ENCODE measurements at places on chromosomes 12 and 14. TPM values are rescaled to one million over a fixed set of nuclear protein-coding genes. Genes with fewer than 3 reads are reported as not detected.
A peak's percentile ranks its signal among the peaks of the same experiment; 100 is the strongest.

Gene NRDE2
- 24.8 TPM for total RNA-seq

Gene TMEM229B
- 25.7 TPM for total RNA-seq

Gene E2F7
- 0.34 TPM for total RNA-seq

Gene MAGOHB
- 20.5 TPM for total RNA-seq

Gene PIWIL1
- total RNA-seq, result 0.39 TPM

DNA sequence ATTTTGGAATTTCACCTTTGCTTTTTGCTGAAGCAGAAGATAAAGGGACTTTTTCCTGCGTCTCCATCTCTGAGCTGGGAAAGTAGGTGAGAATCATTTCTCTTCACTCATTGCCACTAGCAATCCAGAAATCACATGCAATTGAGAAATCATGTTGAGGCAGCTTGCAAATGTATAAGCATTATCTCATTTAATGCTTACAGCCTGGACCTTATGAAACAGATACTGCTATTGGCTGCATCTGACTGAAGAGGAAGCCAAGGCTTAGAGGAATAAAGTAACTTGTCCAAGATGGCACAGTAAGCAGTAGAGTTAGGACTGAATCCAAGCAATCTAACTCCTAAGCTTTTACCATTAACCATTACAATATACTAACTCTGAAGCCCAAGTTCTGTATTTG, 122.4 kb downstream of the FIGNL2 start:
- no peak for DNase-seq

DNA sequence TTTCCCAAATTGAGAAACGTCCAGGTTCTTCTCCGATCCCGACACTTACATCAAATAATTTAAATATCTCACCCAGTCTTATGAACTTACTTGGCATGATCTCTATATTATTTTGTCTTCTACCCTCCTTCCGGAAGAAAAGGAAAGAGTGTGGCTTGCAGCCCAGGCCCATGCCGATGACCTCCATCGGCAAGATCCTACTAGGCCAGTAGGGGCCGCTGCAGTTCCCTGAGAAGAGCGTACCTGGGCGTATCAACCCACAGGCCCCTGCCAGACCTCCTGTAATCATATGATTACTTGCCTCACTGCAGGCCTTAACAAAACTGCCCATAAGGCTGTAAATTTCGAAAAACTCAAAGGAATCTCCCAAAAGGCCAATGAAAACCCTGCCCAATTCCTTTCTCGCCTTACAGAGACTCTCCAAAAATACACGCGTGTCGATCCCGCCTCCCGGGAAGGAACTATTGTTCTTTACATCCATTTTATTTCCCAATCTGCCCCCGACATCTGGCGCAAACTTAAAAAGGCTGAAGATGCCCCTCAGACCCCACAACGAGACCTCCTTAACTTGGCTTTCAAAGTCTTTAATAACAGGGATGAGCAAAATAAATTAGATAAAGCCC, 69.6 kb downstream of the MOK start:
- DNase-seq, result peak; percentile 85

DNA sequence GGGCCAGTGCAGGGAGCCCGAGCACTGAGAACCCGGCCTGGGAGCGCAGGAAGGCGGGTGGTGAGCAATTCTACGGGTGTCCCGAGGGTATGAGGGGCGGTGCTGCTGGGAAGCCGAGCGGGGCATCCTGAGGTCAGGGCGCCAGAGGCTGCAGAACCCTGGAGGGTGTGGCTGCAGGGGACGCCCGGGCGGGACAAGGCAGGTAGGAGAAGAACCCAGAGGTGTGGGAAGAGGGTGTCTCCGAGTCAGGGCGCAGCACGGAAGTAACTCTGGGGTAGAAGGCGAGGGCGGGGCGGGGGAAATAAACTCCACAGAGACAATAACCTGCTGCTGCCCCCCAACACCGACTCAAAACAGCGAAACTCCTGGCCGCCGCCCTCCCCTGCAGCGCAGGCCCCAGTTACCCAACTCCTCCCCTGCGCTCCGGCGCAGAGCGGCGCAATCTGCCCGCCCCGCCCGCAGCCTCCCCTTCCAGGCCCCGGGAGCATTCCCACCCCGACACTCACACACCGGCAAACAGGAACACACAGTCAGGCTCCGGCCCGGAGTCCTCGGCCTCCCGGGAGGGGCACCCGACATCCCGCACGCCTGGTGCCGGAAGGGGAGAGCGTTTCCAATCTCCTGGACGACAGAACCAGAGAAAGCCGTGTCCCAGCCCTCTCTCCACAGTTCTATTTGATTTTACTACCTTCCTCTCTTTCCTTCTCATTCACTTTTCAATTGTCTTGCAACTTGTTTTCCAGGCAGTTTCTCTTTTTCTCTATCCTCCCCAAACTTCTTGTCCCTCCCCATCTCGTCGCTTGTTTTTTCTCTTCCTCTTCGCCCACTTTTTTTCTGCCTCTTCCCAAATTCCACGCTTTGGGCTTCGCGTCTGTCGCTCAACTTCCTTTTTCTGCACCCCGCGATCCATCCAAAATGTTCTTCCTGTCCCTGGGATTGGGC, 2.4 kb downstream of the HRK start:
- no peak for DNase-seq

GRCh38 chr14:100832311-100832960, 6.5 kb downstream of the MEG3 start:
- no peak for DNase-seq

GRCh38 chr12:30754383-30754749, 385 bp downstream of the CAPRIN2 start:
- DNase-seq, result no peak

DNA sequence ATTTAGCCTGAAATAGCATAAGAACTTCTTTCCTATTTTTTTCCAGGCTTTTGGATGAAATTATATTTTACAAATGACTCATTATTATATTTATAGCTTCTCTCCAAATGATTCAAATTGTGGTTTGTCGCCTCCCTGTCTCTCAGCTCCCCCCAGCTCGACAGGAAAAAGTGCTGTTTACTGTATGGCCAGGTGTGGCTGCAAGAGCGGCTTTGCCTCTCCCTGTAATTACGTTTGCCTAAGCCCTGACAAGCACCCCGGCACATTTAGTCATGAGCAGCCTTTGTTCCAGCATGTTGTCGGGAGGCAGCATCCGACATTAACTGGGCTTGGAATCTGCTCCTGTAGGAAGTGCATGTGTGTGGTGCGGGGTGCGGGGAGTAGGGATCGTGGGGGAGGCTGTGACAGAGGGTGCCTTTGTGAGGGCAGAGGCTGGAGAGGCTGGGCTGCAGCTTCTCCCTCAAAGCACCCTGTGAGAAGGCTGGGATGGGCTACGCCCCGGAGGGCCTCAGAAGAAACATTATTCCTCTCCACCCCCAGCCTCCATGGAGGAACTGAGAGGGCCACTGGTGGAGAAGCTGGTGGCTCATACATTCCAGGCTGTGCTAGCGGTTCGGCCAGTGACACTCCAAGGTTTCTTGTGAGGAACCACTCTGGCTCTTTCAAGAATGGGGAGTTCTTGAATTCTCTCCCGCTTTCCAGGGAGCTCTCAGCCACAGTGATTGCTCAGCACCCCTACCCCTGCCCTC, 42.1 kb upstream of the CTDSP2 start:
- DNase-seq, result no peak

DNA sequence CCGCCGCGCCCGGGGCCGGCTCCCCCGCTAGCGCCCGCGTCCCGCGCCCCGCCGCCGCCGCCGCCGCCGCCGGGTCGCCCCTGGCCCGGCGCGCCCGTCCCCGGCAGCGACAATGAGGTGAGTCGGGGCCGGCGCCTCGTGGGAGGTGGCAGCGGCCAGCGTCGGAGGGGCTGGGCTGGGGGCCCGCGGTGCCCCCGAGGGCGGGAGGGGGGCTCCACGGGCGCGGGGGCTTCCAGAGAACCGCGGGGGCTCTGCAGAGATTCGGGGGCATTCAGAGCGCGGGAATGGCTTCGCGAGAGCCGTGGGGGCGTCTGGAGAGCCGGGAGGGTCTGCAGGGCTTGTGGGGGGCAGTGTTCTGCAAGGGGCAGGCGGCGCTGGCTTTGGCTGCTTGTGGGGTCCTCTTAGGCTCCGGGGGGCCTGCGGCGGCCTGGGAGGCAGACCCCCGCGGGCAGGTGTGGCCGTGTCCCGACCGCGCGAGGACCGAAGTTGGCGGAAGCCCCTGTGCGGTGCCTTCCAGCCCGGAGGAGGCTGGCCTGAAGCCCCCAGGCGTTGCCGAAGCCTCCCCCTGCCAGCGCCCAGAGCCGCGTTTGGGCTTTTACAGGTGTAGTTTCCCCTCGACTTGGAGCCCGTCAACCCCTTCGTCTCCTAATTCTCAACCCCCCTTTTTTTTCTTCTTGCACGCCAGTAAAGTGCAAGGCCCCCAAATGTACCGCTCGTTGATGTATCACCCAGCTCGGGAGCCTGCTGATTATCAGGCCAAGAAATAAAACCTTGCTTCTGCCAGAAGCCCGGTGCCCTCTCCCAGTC, 93.1 kb upstream of the EVL start:
- no peak for DNase-seq

- DNase-seq, result peak; percentile 71
Measured at GRCh38 chr14:100658181-100658886, 68.4 kb upstream of the DLK1 start.

DNA sequence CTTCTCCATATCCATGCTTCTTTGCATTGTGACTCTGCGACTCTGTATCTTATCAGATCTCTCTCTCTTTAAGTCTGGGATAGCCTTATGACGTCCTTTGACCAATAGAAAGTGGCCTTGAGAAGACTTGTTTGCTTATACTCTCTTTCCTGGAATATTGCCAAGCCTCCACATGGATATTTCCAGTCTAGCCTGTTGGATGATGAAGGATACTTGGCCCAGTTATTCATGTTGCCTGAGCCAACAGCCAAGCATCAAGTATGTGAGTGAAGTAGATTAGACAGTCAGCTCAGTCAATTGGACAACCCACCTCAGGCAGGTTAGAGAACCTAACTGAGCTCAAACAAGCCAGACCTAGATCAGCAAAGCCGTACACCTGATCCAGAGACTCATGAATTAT, 864.2 kb upstream of the MGAT4C start:
- no peak for DNase-seq

GRCh38 chr14:73567358-73567757, 1.7 kb upstream of the ACOT2 start:
- no peak for DNase-seq

DNA sequence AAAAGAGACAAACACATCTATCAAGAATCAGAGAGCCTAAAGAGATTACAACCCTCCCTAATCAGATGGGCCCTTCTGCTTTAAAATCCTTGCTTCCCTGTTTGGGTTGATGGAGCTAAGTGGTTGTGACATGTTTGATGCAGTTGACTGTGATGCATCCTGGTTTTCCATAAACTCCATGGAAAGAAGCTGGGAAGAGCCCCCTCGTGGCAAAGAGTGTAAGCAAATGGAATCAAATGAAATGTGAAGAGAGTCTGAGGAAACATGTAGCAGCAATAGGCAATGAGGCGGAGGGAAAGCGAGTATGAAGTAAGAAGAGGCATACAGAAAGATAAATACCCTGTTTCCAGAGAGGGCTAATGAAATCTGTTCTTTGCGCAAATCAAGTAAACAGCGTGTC, 70.4 kb upstream of the SLCO1C1 start:
- DNase-seq, result no peak

- no peak for DNase-seq
Measured at GRCh38 chr14:101007765-101008164, 104.2 kb upstream of the RTL1 start.

- DNase-seq, result peak; percentile 90
Measured at GRCh38 chr12:69405566-69405865, 46.0 kb downstream of the YEATS4 start.

DNA sequence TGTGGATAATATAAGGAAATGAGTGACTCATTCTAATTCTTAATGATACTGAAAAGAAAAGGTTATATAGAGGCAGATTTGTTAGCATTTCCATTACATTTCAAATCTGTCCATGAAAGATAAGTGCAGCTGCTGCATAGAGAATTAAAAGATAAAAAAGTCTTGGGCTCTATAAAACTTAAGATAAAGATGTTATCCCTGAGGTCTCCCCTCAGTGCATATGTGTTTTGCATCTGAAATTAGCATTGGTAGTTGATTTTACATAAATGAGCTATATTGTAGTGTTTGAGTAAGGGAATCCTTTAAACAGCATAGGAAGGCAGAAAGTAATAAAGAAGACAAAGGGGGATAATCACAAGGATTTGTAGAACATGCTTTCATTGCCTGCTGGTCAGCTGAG, 206.2 kb downstream of the FSCB start:
- no peak for DNase-seq

- DNase-seq, result no peak
Measured at GRCh38 chr12:124456652-124457152, 110.7 kb downstream of the NCOR2 start.

GRCh38 chr12:54262403-54262925, 17.5 kb downstream of the CBX5 start:
- peak; percentile 74 for DNase-seq

DNA sequence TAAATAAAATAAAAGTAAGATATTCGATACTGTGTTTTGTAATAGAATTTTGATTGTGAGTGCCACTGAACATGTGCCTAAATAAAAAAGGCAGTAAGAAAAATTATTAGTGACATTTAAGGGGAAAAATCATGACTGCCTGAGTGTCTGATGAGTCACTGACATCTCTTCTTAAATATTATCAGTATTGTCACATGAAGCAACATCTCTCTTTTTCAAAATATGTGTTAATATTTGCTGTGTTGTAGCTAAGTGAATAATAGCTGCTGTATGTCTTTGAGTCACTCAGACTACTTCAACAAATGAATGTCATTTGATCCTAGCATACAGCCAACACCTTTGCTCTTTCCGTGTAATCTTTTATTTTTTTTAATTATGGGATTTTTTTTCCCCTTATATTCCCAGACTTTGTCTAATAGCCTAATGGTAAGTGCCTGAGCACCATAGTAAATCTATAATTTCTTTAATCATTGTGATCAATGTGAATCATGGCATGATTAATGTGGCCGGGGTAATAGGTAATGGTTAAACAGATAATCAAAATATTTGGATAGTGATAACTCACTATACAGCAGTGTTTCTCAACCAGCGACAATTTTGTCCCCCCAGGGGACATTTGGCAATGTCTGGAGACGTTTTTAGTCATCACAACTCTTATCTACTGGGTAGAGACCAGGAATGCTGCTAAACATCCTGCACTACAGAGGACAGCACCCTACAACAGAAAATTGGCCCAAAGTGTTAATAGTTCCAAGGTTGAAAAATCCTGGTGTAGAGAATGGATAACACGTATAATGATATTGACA, 11.7 kb upstream of the OTX2 start:
- DNase-seq, result no peak
